Renal cortex interstitium (tissue), 15 donors: ENCODE measurements at places on chromosomes 11 and 22.

DNA sequence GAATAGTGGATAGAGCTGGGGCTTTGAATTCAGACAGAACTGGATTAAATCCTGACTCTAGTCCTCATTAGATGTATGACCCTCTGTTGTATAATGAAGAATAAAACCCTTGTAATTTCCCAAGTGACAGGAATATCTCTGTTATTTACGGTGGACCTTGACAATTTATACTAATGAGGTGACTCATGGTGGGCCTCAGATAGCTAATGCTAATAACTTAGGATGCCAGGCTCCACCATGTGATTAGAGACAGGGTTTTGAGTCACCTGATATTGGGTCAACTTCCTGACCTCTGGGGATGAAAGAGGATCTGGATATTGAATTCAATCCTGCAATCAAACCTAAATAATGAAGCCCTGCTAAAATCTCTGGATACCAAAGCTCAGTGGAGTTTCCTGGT is 33.6 kb downstream of the OSBP start:
- DNase-seq, result no peak

GRCh38 chr11:120601536-120601935 is 90.0 kb downstream of the GRIK4 start:
- no peak for DNase-seq

DNA sequence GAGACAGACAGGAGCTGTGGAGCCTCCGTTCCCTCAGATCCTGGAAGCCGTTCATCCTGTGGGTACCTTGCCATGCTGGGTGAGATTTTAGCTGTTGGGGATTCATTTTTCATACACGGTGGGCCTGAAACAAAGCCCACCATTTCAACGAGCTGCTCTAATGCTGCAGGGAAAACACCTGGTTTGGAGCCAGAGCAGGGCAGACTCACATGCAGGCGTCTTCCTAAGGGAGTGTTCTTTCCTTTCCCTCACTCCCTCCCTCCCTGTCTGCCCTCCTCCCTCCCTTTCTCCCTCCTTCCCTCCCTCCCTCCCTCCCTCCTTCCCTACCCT is 52.5 kb downstream of the CD6 start:
- no peak for DNase-seq

- no peak for DNase-seq
Observed at GRCh38 chr22:35054064-35054463, 11.9 kb upstream of the ISX start.

DNA sequence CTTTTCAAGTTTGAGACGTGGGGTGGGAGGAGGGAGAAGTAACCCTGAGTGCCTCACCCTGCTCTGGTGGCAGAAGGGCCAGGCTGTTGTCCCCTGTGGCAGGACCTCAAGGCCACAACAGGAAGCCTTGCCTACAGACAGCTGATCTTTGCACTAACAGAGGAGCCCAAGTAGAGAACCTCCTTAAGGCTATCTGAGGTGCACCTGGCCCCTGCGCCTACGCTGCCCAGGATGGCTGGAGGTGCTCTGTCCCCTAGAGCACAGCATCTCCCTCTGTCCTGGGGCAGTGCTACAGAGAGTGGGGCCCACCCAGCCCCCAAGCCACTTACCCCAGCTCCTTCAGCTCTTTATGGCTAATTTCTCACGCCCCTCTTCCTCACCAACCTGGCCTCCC is 27.0 kb downstream of the MYO7A start:
- DNase-seq, result no peak

GRCh38 chr11:67482275-67482826 is 475 bp upstream of the AIP start:
- no peak for DNase-seq

GRCh38 chr22:23591201-23591791 is 11.2 kb upstream of the IGLL1 start:
- DNase-seq, result no peak
